Activated CD8-positive, alpha-beta memory T cell treated with anti-CD3 and anti-CD28 coated beads, Interleukin-2, amount 10 ng/mL, durations not matched to agents 7 days and 5 days (primary cell): ENCODE measurements at places on chromosomes 7 and 10.
A peak's percentile ranks its signal among the peaks of the same experiment; 100 is the strongest.

DNA sequence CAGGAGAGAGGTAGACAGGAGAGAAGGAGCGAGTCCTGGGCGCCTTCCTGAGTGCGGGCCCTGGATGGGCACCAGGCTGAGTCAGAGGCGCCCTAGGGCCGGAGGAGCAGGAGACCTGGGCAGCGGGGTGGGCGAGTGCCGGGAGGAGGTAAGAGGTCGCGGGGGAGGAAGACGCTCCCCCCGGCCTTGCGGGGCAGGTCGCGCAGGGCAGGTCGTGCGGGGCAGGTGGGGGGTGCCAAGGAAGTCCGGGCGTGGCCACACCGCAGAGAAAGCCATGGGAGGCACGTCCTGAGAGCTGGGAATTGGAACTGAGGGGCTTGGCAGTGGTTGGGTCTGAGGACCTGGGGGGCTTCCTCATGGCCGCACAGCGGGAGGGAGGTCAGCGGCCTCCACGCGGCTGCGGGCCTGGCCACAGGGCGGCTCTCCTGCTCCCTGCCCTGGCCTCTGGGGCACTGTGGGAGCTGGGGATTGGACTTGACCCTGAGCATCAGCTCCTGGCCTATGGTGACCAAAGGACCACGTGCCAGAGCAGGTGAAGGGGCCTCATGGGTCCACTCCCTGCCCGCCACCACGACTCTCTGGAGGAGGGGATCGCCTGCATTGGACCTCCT is 935 bp downstream of the MMP21 start:
- H3K36me3 ChIP-seq = no peaks in the 10 kb centered on the region
- H3K27ac ChIP-seq = no peak overlapping the region
- H3K4me1 ChIP-seq = no peaks in the 10 kb centered on the region
- no peak overlapping the region for H3K4me3 ChIP-seq
- DNase-seq = no peak
- no peaks in the 10 kb centered on the region for H3K27me3 ChIP-seq

GRCh38 chr10:51342381-51342780 is 268.1 kb downstream of the PRKG1 start:
- peaks cover 3% of the 10 kb centered on the region for H3K4me1 ChIP-seq
- no peaks in the 10 kb centered on the region for H3K36me3 ChIP-seq
- no peaks in the 10 kb centered on the region for H3K27me3 ChIP-seq
- no peak overlapping the region for H3K4me3 ChIP-seq

- peaks cover 11% of the 10 kb centered on the region for H3K27me3 ChIP-seq
- no peaks in the 10 kb centered on the region for H3K36me3 ChIP-seq
- no peaks in the 10 kb centered on the region for H3K4me1 ChIP-seq
- DNase-seq = no peak
- H3K27ac ChIP-seq = no peak overlapping the region
Measured at GRCh38 chr7:107946881-107947280, 55.9 kb downstream of the DLD start.

DNA sequence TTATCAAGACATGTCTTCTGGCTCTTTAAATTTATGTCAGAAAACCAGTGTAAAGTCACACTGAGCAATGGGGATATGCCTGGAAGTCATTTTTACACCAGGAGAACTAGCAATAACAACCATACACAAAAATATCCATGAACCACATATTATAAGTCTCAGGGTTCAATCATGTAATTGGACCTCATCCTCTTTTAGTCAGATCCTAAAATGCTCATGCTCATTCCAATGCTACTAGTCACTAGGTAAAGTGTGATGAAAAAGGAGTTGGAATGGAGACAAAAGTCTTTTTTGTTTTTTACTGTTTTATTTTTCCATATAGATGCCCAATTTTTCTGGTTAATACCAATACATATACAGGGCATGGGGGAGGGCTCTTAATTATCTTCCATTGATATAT is 306.1 kb downstream of the DGKB start:
- no peak for DNase-seq
- no peak overlapping the region for H3K27ac ChIP-seq
- no peak overlapping the region for H3K4me3 ChIP-seq
- H3K36me3 ChIP-seq = no peaks in the 10 kb centered on the region
- no peaks in the 10 kb centered on the region for H3K27me3 ChIP-seq

DNA sequence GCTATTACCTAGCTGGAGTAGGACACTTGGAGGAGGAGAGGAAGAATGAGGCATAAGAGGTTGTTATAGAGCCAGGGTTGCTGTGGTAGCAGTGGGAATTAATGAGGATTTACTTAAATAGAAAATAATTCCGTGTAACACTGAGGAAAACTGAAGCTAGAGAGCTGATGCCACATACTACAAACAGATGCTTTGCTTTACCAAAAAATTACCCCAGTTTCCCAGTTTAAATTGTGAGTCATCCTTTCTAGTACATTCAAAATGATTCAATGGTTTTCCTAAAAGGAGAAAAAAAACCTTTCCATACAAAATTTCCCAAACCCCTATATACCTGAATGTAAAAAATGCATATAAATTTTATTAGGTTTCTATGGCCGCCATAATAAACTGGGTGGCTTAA is 58.3 kb downstream of the ZNF518A start:
- no peaks in the 10 kb centered on the region for H3K36me3 ChIP-seq
- no peak overlapping the region for H3K4me3 ChIP-seq
- DNase-seq = no peak
- H3K27ac ChIP-seq = no peak overlapping the region
- peaks cover 19% of the 10 kb centered on the region for H3K27me3 ChIP-seq

GRCh38 chr10:71974489-71975021 is 10.4 kb downstream of the CHST3 start:
- H3K27ac ChIP-seq = no peak overlapping the region
- no peaks in the 10 kb centered on the region for H3K36me3 ChIP-seq
- H3K4me1 ChIP-seq = peaks cover 6% of the 10 kb centered on the region
- H3K4me3 ChIP-seq = no peak overlapping the region

DNA sequence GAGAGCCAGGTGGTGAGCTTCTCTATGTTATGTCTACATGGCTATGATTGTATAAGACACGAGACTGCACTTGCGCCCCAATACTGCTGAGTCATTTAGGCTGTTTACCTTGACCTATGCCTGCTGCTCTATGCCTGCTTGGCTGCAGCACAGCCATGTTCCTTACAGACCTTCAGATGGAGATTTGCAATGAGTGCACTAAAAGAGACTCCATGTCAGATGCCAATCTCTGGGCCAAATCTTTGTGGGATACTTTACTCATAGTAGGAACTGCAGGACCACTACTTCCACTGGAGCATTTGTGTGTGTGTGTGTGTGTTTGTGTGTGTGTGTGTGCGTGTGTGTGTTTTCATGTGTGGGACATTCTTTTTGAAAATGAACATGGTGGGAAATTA is 50.0 kb upstream of the KMT2E start:
- H3K4me1 ChIP-seq = peaks cover 36% of the 10 kb centered on the region
- H3K27me3 ChIP-seq = no peaks in the 10 kb centered on the region
- H3K36me3 ChIP-seq = peaks cover 53% of the 10 kb centered on the region
- H3K27ac ChIP-seq = no peak overlapping the region
- DNase-seq = no peak

- peaks cover 4% of the 10 kb centered on the region for H3K27me3 ChIP-seq
- H3K27ac ChIP-seq = no peak overlapping the region
- no peak for DNase-seq
- H3K4me3 ChIP-seq = no peak overlapping the region
Measured at GRCh38 chr10:132834311-132834761, 48.4 kb upstream of the NKX6-2 start.

GRCh38 chr10:24261627-24262026 is 52.7 kb downstream of the KIAA1217 start:
- no peak overlapping the region for H3K4me3 ChIP-seq
- no peak overlapping the region for H3K27ac ChIP-seq
- DNase-seq = no peak
- H3K27me3 ChIP-seq = no peaks in the 10 kb centered on the region
- H3K4me1 ChIP-seq = no peaks in the 10 kb centered on the region

GRCh38 chr7:10343108-10343507 is 630.6 kb upstream of the PHF14 start:
- no peaks in the 10 kb centered on the region for H3K36me3 ChIP-seq
- no peaks in the 10 kb centered on the region for H3K4me1 ChIP-seq
- no peaks in the 10 kb centered on the region for H3K27me3 ChIP-seq
- H3K4me3 ChIP-seq = no peak overlapping the region

- DNase-seq = no peak
- H3K27me3 ChIP-seq = no peaks in the 10 kb centered on the region
- peaks cover 23% of the 10 kb centered on the region for H3K36me3 ChIP-seq
- H3K4me1 ChIP-seq = peaks cover 18% of the 10 kb centered on the region
Measured at GRCh38 chr7:77205706-77206105, 6.1 kb upstream of the FGL2 start.

- H3K27ac ChIP-seq = no peak overlapping the region
- peaks cover 27% of the 10 kb centered on the region for H3K4me1 ChIP-seq
- H3K27me3 ChIP-seq = peaks cover 80% of the 10 kb centered on the region
- H3K36me3 ChIP-seq = no peaks in the 10 kb centered on the region
- DNase-seq = no peak
Measured at GRCh38 chr10:99551158-99551557, 18.4 kb downstream of the NKX2-3 start.

DNA sequence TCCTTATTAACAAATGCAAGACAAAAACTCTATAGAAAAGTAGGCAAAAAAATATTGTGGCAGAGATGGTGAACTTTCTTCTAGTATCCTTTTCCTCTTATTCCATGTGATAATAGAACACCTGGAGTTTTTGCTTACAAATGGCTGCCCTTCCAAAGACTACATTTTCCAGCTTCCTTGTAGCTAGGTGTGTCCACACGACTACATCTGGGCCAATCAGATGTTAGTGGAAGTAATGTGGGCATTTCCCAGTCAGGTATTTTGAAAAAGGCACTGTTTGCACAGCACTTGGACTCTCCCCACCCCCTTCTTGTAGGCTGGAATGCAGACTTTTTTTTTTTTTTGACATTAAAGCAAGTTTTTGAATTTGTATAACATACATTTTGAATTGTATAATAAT is 105.5 kb upstream of the TBX20 start:
- H3K36me3 ChIP-seq = no peaks in the 10 kb centered on the region
- peaks cover 6% of the 10 kb centered on the region for H3K27me3 ChIP-seq
- no peak for DNase-seq
- H3K4me1 ChIP-seq = no peaks in the 10 kb centered on the region
- H3K27ac ChIP-seq = no peak overlapping the region
- no peak overlapping the region for H3K4me3 ChIP-seq

DNA sequence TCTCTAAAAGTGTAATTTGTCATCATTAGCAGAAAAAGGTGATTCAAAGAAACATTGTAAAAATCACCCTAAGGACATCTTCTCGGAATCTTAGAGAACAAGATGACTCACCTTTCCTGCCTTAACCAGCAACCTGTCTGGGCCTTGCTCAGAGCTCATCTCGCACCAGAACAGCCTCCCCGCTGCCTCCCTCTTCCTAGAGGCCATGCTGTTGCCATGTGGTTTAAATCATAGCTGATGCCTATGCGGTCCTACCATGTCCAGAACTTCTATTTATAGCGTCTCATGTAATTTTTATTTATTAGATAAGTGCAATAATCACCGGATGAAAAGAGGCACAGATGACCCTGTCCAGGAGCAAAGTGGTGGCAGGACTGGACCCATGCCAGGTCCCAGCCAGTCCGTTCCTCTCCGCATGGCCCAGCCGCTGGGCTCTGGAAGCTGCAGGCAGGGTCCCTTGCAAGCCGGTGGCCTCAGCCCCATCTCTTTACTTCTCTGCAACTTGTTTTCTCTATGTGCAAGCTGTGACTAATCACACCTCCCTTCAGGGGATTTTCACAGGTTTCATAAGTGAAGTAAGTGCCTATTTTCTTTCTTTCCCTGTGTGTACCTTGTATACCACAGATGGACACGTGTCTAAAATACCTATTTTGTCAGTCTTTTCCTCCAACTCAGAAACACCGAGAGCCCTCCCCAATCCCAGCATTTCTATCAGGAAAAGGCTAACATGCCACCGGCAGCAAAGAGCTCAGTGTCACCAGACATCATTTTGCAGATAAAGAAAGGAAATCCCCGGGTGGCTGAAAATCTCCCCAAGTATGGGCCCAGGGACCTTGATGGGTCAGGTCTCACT is 27.1 kb downstream of the KLF6 start:
- peaks cover 12% of the 10 kb centered on the region for H3K36me3 ChIP-seq
- peak; percentile 89 for DNase-seq
- peaks cover 77% of the 10 kb centered on the region for H3K4me1 ChIP-seq
- H3K27me3 ChIP-seq = no peaks in the 10 kb centered on the region
- peak overlapping the region; percentile 99 for H3K27ac ChIP-seq

GRCh38 chr7:33547880-33548279 is 357.5 kb upstream of the BMPER start:
- DNase-seq = no peak
- no peaks in the 10 kb centered on the region for H3K36me3 ChIP-seq
- no peak overlapping the region for H3K27ac ChIP-seq
- H3K4me3 ChIP-seq = no peak overlapping the region

- H3K27me3 ChIP-seq = peaks cover 5% of the 10 kb centered on the region
- H3K4me3 ChIP-seq = no peak overlapping the region
- no peaks in the 10 kb centered on the region for H3K36me3 ChIP-seq
- no peak for DNase-seq
Measured at GRCh38 chr7:111853201-111853990, 291.1 kb upstream of the IMMP2L start.

GRCh38 chr10:3734111-3734510 is 50.9 kb downstream of the KLF6 start:
- peaks cover 3% of the 10 kb centered on the region for H3K36me3 ChIP-seq
- no peak overlapping the region for H3K27ac ChIP-seq
- H3K4me3 ChIP-seq = no peak overlapping the region
- peaks cover 18% of the 10 kb centered on the region for H3K4me1 ChIP-seq
- DNase-seq = no peak

GRCh38 chr10:97583476-97583875 is 713 bp upstream of the HOGA1 start:
- H3K4me1 ChIP-seq = peaks cover 2% of the 10 kb centered on the region
- no peak overlapping the region for H3K27ac ChIP-seq
- DNase-seq = no peak
- no peaks in the 10 kb centered on the region for H3K36me3 ChIP-seq
- no peak overlapping the region for H3K4me3 ChIP-seq
- peaks cover 11% of the 10 kb centered on the region for H3K27me3 ChIP-seq

DNA sequence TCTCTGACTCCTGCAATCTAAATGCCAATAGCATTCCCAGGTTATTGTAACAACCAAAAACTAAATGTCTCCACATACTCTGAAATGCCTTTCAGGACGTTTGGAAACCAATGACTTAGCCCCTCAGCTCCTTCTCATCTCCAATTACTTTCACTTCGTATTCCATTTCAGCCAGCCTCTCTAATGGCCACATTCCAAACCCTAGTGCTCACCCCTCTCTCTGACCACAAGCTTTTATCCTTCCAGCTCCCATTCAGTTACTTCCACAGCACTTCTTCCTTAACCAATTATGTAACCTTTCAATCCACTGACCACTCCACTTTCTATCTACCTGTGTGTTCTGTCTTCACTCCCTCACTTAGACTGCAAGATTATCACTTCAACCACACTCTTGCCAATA is 4.3 kb downstream of the NOC3L start:
- H3K4me3 ChIP-seq = no peak overlapping the region
- H3K27ac ChIP-seq = no peak overlapping the region
- no peaks in the 10 kb centered on the region for H3K27me3 ChIP-seq
- peaks cover 35% of the 10 kb centered on the region for H3K36me3 ChIP-seq
